Activated gamma-delta T cell treated with Interleukin-2 at 50 U/mL for 16 hours (primary cell): ENCODE measurements at places on chromosomes 11 and 22.

- DNase-seq = no peak
Measured at GRCh38 chr11:72719144-72719543, 33.1 kb downstream of the ARAP1 start.

DNA sequence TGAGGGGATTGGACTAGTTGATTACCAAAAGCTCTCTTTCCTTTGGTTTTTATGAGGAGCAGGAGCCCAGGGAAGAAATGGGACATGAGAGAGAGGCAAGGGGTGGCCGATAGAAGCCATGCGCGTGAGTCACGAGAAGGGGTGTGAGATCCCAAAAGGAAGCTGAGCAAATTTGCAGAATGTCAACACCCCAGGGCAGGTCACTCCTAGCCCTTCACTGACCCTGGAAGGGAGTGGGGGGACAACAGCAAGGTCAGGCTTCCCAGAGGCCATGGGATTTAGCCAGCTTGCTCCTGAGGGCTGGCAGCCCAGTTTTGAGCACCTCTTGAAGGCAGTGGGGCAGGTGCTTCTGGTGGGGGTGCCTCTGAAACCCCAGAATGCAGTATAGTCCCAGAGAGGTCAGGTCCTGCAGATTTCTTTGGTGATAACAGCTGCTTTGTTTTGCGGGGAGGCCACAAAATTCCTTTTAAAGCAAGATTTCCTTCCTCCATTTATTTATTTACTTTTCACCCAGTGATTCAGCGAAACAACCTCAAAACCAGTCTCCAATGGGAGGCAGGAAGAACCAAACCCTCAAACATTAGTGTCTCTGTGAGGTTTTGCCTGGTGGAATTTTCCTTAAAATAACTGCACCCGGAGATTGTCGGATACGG, 40.1 kb upstream of the TIMP3 start:
- DNase-seq = no peak

DNA sequence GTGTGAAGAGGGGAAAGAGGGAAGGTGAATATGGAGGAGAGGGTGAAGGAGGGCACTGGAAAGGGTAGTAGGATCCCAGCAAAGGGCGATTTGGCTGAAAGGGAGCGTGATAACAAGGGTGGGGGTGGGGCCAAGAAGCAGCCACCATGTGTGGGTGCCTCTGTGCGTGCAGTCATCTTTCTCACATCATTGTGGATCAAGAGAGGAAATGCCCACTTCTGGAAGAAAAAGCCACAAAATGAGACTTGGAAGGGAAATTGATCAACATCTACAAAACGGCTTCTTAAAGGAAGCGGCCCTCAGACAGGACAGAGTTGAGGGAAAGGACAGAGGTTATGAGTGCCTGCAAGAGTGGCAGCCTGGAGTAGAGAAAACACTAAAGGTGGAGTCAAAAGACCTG, 1.2 kb upstream of the CXCR5 start:
- DNase-seq = no peak

GRCh38 chr11:1125803-1126202, 31.9 kb upstream of the MUC5AC start:
- no peak for DNase-seq

- no peak for DNase-seq
Measured at GRCh38 chr22:43174941-43175531, 11.9 kb downstream of the TTLL12 start.

- DNase-seq = no peak
Measured at GRCh38 chr11:65499713-65500386, 1.0 kb downstream of the MALAT1 start.

DNA sequence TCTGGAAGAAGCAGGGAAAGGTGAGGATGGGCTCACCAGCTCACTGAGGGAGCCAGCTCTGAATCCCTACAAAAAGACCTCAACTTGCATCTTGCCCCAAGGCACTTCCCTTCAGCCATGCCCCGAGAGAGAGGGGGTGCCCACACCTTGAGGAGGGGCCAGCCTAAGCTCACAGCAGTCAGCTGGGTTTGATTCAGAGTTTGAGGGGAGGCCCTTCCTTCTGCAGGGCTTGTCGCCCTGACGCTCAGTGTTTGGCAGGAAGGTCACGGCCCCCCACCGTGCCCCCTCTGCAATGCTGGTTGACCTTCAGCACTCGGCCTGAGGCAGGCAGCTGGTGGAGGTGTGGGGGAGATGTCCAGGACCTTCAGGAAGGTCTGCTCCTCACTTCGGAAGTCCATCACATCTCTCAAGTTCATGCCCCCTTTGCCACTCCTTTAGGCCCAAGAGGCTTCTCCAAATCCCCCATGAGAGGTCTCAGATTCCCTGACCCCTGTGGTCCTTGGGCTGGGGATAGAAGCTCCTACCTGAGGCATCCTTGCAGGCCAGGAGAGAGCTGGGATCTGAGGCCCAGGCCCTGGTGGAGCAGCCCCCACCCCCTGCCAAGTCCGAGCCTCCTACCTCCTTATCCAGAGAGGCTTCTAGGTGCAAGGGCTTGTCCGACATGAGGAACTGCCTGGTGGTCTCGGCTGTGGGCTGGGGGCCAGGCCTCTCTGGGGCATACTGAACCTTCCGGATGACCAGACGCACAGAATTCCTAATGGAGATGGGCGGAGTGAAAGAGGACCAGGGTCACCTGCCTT, 37.6 kb downstream of the TPBGL start:
- DNase-seq = no peak

DNA sequence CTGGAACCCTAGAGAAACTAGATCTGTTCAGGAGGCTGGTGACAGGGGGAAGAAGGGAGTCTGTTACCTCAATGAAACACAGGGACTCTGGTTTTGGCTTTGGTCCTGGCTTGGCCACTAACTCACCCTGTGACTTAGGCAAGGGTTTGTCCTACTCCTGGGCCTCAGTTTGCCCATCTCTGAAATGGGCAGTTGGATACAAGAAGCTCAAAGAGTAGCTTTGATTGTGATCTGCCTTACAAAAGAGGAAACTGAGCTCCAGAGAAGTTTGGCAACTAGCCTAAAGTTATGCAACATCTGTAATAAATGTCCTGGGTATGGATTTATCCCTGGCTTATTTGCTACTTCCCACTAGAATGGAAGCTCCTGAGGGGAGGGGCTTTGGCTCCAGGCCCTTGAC, 24.0 kb upstream of the LMO1 start:
- DNase-seq = no peak

DNA sequence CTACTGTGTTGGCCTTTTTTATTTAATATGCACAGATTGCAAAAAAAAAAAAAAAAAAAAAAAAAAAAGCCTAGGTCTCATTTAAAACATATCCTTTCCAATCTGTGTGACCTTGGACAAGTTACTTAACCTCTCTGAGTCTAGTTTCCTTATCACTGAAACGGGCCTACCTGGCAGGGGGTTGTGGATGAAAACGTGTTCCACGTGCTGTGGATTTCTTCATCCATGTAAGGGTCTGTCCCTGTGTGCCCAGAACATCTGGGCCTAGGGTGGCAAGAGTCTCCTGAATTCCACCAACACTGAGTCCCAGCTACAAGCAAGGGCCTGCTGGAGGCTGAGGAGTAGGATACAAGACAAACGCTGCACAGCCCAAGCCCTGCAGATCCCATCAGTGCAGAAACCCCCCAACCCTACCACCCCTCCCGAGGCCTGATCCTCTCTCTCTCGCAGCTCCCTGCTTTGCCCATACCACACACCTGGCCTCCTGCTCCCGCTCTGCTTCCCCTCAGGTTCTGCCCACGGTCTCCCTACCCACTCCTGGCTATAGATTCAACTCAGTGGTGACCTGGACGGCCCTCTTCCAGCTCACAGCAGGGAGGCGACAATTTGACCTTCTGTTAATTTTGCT, 4.7 kb upstream of the GNAZ start:
- no peak for DNase-seq

DNA sequence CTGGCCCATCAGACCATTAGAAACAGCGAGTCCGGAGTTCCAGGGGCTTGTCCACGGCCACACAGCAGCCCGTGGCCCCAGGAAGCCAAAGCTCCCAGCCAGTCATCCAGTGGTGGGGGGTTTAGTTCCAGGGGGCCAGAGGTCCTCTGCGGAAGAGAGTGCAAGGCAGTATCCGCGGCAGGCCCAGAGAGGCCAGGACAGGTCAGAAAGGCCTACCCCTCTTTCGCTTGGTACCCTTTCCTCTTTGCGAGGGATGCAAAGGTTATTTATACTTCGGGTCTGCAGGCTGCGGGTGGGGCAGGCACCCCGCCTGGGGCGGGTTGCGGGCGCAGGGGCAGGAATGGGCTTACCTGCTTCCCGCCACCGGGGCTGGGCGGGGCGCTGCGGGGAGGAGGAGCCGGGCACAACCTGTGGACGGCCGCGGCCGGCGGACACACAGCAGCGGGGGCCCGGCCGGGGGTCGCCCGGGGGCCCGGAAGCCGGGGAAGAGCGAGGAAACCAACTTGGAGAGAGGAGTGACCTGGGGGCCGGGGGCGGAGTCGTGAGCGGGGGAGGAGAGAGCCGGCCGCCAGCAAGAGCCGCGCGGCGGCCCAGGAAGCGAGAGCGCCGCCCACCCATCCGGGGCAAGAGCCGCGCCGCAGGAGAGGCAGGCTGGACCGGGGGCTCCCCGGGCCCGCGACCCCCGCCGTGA, at the start of gene SH3BP1:
Gene SH3BP1, plus strand, starts transcription at position 600 of the 691 bp plus-strand sequence. CDS start 119 bp downstream, outside the sequence.
- peak; percentile 59 for DNase-seq

- DNase-seq = no peak
Measured at GRCh38 chr11:17736930-17737817, 2.6 kb downstream of the KCNC1 start.

GRCh38 chr11:110757962-110758755, 45.9 kb upstream of the ARHGAP20 start:
- DNase-seq = no peak

GRCh38 chr11:35951680-35952079, 7.8 kb downstream of the LDLRAD3 start:
- DNase-seq = no peak

GRCh38 chr11:11608783-11609232, 13.0 kb downstream of the GALNT18 start:
- no peak for DNase-seq

- DNase-seq = no peak
Measured at GRCh38 chr11:76664578-76665061, 5.9 kb downstream of the LRRC32 start.

DNA sequence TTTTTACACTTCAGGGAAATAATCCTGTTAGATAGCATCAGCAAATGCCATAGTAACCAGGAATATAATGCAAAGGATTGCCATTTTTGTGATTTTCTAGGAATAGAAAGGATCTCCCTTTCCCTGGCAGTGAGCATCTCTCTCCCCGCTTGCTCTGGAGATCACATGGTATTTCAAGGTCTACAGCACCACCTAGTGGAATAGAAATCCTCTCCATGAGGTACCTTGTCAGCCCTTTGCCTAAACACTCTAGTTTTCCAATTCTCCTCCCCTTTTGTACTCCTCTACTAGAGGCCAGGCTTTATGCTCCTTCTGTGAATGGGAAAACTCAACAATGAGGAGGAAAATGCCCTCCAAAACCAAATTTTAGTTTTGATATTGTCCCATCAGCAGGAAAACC, 78.4 kb downstream of the XRRA1 start:
- DNase-seq = no peak

GRCh38 chr11:46364791-46365190, 16.7 kb upstream of the MDK start:
- no peak for DNase-seq

- no peak for DNase-seq
Measured at GRCh38 chr11:117980280-117980679, 5.9 kb upstream of the IL10RA start.

GRCh38 chr11:41201156-41201555, 258.3 kb downstream of the LRRC4C start:
- no peak for DNase-seq

GRCh38 chr11:115217726-115218311, 286.4 kb downstream of the CADM1 start:
- DNase-seq = no peak

GRCh38 chr11:15199693-15200092, 85.0 kb downstream of the INSC start:
- no peak for DNase-seq

- DNase-seq = no peak
Measured at GRCh38 chr22:32423664-32424063, 11.6 kb upstream of the RTCB start.

DNA sequence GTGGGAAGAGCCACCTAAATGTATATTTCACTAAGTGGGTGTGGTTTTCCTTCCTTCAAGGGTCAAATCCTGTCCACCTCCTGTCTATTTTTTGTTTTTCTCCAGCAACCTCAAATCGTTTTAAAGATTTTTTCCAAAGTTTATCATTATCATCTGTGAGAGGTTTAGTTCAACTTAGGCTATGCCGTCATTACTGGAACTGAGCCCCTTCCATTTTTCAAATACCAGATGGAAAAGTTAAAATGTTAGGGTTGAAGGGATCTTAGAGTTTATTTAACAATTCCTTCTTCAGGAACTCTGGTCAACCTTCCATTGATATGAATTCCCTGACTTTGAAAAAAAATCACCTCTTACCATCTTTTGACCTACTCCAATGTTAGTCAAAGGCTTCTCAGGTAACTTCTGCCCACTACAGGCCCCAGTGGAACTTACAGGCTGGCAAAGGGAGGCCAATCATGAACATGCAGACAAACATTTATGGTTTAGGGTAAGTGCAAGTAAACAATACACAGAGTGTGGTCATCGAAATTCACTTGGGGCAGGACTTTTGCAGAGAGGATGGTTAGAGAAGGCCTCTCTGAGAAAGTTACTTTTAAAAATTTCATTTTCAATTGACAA, 45.2 kb downstream of the SYN3 start:
- DNase-seq = no peak

- DNase-seq = no peak
Measured at GRCh38 chr11:12150831-12151382, 40.5 kb downstream of the MICAL2 start.

DNA sequence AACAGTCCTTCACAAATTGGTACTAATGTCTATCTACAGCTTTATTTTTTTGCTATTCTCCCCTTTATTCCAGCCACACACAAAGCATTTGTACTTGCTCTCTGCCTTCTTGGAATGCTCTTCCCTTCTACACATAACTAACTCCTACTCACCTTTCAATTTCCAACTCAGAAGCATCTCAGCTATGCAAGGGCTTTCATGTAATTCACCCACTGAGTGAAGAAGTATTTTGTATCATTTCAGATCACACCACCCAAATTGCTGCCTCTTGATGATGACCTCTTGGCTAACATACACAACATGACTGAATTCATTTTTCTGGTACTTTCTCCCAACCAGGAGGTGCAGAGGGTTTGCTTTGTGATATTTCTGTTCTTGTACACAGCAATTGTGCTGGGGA, at the start of gene OR4X2:
Gene OR4X2, plus strand, starts transcription at position 301 of the 400 bp plus-strand sequence. Its CDS starts 0 bp downstream, at position 301.
- DNase-seq = no peak

DNA sequence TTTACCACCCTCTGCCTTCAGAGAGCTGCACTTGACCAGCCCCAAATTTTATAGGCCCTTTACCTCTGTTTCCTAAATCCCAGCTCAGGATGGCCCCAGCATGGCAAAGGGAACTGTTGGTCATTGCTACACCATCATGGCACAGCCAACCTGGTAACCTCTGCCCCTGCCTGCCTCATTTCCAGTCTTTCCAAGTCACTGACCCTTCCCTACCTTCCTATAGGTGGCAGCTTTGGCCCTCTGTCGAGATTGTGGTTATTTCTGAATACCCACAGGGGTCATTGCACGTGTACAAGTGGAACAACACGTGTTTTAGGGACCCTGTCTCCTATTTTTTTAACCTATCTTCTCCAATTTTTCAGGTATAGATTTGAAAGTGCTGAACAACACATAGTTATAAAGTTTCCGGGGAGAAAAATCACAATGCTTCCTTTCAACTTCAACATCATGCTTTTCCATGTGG, 2.8 kb downstream of the GALNT18 start:
- DNase-seq = no peak
